Stimulated activated CD4-positive, alpha-beta T cell treated with anti-CD3 and anti-CD28 coated beads, TNF-alpha, amount 100 ng/mL, for 48 hours (primary cell): ENCODE measurements at places on chromosomes 5 and 9.

DNA sequence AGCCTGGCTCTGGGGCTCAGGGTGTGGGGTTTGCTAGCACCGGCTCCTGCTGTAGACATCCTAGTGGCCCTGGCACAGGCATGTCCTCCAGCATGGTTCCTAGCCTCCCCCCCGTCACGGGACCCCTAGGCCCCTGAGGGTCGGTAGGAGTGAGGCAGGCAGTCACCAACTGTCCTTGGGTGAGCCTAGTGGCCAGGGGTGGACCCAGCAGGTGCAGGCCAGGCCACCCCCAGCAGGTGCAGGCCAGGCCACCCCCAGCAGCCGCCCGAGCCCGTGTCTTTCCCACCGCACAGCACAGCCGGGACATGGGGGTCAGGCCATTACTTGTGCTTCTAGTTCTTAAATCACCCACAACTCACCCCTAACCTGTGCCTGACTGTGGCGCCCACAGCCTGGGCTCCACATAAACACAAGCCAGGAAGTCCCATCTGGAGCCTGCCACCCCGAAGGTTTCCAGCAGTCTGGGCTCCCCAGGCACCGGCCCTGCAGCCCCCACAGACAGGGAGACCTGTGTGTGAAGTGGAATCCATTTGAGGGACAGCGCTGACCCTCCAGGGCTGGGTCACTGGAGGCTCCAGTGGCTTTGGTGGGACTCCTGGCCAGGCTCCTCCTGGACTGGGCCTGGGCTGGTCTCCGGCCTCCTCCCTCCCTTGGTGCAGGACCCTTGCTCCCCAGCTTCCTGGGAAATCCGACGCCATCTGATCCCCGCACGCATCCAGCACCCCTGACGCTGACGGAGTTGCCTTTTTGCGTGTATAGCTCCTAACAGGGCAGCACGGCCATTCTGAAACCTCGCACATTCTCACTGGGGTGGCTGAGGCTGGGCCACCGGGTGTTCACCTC lies 114.1 kb upstream of the LPCAT1 start:
- DNase-seq, result no peak

DNA sequence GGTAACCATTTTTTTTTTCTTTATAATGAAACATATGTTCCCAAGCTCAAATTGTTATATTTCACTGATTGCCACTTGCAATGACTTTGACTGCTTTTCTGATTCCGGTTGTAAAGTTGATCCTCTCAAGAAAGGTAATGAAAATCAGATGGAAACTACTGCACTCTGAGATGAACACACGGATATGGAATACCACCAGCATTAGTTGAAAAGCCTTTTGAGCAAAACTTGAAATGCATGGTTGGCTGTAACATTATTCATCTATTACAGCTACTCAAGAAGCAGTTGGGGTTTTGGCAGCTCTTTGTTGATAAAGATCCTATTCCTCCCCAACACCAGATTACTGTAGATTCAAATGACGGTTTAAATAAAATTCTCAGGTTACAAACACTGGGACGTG lies 591.6 kb upstream of the DMAC1 start:
- no peak for DNase-seq

GRCh38 chr5:34663771-34664496 lies 7.8 kb downstream of the RAI14 start:
- DNase-seq, result no peak

- DNase-seq, result no peak
Observed at GRCh38 chr9:96116275-96117064, 185.5 kb downstream of the HSD17B3 start.

DNA sequence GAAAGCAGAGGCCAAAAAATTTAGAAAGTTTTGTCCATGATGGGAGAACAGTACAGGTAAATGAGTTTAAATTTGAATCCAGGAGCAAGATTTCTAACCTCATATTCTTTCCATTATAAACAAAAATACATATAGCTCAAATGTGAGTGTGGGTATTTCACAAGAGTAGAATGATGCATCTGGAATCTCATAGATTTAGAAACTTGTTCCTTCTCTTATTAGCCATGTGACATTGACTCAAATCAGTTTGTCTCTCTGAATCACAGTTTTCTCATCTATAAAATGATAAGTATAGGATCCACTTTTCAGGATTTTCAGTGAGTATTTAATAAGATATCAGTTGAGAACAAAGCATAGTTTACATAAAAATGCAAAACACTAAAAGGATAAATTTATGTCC lies 436.3 kb upstream of the PAPPA start:
- no peak for DNase-seq

DNA sequence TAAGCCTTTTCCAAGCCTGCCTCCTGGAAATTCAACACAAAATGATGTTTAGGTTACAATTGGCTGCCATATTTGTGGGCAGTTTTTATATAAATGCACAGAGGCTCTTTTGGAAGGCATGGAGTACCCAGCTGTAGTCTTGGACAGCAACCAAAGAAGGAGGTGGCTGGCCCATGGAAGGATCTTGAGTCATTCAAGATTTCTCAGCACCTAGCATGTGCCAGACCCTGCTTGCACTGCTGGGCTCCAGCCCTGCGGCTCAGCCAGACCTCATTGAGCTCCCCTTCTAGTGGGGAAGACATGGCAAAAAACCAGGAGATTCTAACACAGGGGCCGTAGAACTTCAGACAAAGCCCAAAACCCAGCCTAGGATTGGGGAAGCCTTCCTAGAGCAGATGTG lies 22.1 kb downstream of the JADE2 start:
- DNase-seq, result no peak

GRCh38 chr5:76709762-76710161 lies 6.2 kb upstream of the F2R start:
- DNase-seq, result no peak

DNA sequence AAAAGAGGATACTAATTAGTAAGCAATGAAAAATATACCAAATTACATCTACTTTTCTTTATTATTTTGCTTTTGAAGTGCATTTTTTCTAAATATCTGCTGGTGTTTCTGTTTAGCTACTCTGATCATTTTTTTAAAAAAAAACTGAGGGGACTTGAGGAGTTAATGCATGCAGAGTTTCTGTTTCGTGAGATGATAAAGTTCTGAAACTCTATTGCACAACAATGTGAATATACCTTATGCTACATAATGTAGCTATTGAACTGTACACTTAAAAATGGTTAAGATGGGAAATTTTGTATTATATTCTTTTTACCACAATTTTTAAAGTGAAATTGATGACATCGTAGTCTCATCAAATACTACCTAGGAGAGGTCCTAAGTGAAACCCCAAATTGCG lies 288.3 kb upstream of the NR4A3 start:
- no peak for DNase-seq

DNA sequence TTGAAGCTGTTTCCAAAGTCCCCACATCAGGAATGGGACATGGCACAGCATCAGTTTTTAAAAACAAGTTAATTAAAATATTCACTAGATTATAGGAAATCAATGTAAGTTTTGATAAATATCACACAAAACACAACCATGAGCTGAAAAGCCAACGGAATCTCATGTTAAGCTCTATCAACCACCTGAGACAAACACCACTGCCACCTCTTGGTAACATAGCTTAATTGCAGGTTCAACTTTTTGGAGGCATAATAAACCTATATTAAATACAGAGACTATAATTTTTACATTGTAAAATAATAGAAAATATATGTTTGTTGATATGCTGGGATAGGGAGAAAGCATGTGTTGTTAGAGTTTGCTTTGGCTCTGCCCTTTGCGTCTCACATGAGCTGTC lies 126.1 kb downstream of the SV2C start:
- DNase-seq, result no peak

- no peak for DNase-seq
Observed at GRCh38 chr5:40679913-40680681, at the start of gene PTGER4. Gene PTGER4 (plus strand): TSS chr5:40679915. CDS start chr5:40680994, 1,079 bp downstream.

GRCh38 chr5:3381206-3381825 lies 214.3 kb upstream of the IRX1 start:
- no peak for DNase-seq

- no peak for DNase-seq
Observed at GRCh38 chr9:98502311-98502975, 206.3 kb downstream of the GABBR2 start.

GRCh38 chr5:101664071-101664791 lies 631.9 kb downstream of the SLCO4C1 start:
- no peak for DNase-seq

GRCh38 chr9:27471789-27472188 lies 52.3 kb upstream of the IFNK start:
- no peak for DNase-seq

DNA sequence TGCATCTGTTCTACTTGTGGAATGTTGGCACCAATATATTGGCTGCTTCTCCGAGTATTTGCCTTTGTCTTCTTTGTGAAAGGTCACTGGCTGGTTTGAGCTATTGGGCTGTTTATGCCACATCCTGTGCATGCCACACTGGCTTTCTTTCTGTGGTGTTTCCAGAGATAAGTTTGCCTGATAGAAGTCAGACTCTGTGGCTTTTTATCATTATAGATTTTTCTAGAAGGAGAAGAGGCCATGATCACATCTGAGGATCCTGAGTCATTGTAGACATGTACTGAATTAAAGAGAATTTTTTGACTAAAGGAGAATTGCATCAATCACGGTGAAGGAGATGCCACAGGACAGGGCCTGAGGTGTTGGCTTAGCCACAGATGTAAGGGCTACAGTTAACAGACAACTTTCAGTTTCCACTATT lies 26.5 kb upstream of the CDKN2B start:
- DNase-seq, result no peak

- DNase-seq, result no peak
Observed at GRCh38 chr5:95850391-95850894, 27.9 kb upstream of the GLRX start.

DNA sequence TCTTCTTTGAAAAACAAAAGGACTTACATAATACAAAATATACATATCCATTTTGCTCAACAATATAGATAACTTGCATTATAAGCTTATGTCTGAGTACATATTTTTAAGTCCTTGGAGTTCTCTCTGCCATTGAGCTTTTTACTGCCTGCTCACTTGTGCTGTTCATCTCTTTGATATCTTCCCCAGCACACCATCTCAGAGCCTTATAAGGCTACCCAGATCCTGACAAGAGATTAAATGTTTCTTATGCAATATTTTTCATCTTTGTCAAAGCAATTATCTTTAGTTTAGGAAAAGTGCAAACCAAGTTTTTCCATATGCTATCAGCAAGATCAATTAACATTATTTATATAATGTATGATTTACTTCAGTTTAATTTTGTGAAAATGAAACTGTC lies 60.7 kb upstream of the ITGA1 start:
- no peak for DNase-seq

DNA sequence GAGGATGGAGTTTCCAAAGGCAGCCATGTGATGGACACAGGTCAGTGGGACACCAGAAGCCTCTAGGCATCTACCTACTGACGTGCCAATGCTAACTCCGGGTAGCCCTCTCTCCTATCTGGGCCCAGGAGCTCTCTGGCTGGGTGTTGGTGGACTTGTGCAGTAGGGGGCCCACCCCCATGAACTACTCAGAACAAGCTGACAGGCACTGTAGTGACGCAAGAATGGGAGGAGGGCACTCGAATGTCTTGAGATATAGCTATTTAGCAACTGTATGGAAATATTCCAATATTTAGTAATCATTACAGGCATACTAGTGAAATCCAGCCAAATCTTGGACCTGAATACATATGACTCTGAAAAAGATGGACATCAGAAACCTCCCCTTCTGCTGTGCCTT lies 5.7 kb upstream of the DOCK2 start:
- DNase-seq, result no peak

DNA sequence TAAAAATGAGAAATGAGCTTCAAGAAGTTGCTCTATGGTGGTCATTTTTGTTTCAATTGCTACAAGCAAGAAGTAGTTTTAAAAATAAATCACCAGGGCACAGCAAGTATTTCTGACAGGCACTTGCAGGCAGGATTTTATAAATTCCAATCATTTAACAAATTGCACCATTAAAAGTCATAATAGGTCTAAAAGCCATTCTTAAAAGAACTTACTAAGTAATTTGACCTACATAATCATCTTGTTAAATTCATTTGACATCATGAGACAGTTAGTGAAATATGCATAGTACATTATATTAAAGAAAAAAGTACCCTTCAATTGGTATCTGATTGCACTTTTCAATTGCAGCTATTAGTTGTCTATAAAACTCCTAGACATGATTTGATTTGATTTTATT lies 31.0 kb downstream of the TLX3 start:
- no peak for DNase-seq

- no peak for DNase-seq
Observed at GRCh38 chr9:82188817-82189216, 200.2 kb downstream of the SPATA31D1 start.

- no peak for DNase-seq
Observed at GRCh38 chr5:27908341-27908740, 870.0 kb upstream of the CDH9 start.

DNA sequence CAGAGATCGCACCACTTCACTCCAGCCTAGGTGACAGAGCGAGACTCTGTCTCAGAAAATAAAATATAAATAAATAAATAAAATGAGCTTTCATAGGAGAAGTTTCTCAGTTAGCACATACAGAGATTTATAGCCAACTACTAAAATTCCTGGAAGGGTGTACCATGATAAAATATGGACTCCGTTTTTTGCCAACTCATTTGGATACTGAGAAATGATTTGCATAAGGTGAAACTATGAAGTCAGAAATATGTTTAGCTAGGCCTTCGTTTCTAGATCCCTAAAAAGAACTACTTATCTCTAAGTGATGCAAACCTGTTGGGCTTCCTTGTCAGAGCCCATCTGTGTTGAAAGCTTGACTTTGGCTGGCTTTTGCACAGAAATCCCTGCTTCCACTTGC lies 56.9 kb upstream of the SLC1A1 start:
- no peak for DNase-seq

DNA sequence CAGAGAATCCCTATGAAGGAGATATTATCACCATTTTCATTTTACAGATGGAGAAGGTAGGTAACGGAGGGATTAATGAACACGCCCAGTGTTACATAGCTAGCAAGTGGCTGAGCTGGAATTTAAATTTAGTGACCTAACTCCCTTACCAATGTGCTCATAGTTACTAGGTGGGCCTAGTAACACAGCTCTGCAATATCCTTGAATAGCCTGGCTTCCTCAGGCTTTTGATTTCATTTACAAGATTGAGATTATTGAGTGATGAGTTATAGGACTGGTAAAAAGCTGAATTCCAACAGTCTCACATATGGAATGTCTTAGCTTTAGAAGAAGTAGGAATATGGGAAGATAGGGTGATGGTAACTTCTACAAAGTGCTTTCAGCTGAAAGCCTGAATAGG lies 336.3 kb upstream of the KIF2A start:
- DNase-seq, result no peak

DNA sequence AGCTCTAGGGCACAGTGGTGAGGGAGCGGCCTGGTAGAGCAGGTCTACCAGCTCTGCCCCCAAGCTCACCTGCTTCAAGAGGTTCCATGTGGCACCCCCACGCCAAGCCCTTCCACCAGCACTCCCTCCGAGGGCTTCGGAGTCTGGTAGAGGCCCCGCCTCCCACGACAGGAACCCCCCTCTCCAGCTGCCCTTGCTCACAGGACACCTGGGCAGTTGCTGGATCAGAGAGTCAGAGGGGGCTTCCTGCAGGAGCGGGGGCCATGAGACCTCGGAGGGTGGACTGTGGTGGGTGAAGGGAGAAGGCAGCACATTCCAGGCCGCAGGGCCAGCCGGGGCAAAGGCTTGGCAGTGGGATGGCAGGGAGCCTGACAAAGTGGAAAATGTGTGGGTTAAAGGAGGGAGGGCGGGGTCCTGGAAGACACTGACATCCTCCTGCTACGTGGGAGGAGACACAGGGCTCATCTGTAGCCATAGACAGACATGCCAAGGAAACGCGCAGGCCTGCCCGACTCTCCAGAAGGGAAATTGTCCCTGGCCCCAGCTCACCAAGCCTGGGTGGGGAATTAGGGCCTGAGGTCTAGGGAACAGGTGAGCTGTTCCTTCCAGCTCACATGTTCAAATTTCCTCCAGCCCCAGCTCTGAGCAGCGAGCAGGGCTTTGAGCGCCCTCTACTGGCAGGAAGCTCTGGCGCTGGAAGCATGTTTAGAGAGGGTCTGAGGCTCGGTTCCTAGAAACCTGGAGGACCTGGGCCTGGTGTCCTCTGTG lies 74.2 kb downstream of the NTNG2 start:
- peak; percentile 68 for DNase-seq
